CD4-positive, alpha-beta T cell (primary cell): ENCODE measurements at places on chromosomes 6 and 20.
A peak's percentile ranks its signal among the peaks of the same experiment; 100 is the strongest.

DNA sequence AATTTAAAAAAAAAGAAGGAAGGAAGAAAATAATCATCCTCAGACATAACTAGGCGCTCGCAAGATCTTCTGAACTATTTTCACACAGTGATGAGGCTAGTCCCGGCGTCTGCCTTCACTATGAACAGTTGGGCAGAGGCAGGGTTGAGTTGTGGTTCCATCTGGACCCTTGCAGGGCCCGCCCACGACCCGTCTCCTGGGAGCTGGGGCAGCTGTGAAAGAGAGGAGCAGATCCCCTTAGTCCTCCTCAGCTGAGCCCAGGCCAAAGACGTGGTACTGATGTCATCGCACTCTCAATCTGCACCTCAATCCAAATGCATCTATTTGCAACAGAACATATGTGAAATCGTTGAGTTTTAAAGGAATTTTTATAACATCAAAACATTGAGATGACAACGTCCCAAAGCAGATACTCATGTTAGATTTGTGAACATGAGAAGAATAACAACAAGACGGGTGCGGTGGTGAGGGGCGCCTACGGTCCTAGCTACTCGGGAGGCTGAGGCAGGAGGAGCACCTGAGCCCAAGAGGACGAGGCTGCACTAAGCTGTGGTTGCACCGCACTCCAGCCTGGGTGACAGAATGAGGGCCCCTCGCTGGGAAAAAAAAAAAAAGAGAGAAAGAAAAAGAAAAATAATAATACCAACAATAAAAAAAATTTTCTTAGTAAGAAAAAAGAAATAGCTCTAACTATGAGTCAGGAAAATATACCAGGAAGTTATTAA lies 15.3 kb downstream of the TCFL5 start:
- DNase-seq, result no peak

GRCh38 chr6:148747471-148748165 lies 788 bp downstream of the UST start:
- peak; percentile 81 for DNase-seq

DNA sequence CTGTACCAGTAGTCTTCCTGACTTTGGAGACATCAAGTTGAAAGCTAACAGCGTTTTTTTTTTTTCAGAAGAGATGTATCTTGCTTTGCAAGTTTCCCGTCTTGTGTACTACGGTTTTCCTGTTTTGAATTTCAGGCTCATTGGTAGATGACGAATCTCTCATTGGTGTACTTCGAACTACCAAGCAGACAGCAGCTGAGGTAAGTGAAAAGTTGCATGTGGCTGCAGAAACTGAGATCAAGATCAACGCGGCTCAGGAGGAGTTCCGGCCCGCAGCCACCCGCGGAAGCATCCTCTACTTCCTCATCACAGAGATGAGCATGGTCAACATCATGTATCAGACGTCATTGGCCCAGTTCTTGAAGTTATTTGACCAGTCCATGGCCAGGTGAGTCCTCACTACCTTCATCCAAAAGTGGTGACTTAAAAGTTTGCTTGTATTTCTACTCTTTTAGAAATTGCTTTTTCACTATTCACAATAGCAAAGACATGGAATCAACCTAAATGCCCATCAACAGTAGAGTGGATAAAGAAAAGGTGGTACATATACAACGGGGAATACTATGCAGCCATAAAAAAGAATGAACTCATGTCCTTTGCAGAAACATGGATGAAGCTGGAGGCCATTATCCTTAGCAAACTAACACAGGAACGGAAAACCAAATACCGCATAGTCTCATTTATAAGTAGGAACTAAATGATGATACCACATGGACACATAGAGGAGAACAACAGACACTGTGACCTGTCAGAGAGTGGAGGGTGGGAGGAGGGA lies 110.6 kb upstream of the GLP1R start:
- DNase-seq, result no peak

GRCh38 chr6:111987295-111987694 lies 66.6 kb upstream of the CCN6 start:
- DNase-seq, result no peak

DNA sequence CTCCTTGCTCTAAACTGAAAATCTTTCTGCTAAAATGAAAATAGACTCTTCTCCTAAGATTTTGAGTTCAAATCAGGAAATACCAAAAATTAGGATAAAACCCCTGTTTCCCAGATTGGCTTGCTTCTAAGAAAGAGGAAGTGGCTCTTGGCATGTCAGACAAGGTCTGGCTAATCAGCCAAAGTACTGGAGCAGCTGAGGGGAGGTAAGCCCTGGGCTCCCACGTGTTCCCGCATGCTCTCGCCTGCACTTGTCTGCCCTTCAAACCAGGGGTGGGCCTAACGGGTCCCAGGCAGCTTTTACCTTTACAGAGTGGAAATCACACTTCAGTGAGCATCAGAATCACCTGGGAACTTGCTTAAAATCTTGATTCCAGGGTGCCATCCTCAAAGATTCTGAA lies 43.2 kb upstream of the GABRR1 start:
- DNase-seq, result no peak

GRCh38 chr6:158595223-158595622 lies 35.3 kb downstream of the TMEM181 start:
- DNase-seq, result peak; percentile 51

- no peak for DNase-seq
Measured at GRCh38 chr6:43426928-43427405, 374 bp upstream of the ABCC10 start.

DNA sequence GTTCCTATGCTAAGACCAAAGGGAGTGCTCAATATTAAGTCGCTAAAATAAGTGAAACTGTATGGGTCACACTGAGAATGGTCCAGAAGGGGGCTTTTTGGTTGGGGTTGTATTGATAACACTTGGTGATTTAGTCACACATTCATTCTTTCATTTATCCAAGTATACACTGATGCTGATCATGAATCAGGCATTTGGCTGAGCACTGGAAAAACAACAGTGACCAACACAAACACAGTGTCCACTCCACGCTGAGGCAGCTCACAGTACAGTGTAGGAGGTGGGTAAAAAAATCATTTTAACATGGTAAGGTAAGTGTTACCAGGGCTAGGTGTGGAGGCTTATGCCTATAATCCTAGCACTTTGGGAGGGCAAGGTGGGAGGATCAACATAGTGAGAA lies 9.2 kb upstream of the FAM83C start:
- no peak for DNase-seq

- no peak for DNase-seq
Measured at GRCh38 chr6:43215066-43215465, 14.2 kb downstream of the DNPH1 start.

DNA sequence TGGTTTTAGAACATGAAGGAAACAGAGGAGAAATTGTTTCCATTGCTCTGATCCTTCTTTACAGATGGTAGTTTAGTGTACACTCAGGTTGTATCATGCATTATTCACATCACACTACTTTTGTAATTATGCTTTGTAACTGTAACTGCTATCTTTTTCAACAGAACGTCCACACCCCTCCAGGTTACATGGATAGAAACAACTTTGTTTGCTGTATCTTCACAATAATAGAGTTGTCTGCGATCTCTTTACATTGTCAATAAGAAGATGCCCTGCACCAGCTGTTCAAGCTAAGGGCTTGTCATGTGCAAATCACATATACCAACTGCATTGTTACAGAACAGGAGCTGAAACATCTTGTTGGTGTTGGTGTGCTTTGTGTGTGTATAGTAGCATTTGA lies 67.9 kb upstream of the MAP7 start:
- DNase-seq, result no peak

DNA sequence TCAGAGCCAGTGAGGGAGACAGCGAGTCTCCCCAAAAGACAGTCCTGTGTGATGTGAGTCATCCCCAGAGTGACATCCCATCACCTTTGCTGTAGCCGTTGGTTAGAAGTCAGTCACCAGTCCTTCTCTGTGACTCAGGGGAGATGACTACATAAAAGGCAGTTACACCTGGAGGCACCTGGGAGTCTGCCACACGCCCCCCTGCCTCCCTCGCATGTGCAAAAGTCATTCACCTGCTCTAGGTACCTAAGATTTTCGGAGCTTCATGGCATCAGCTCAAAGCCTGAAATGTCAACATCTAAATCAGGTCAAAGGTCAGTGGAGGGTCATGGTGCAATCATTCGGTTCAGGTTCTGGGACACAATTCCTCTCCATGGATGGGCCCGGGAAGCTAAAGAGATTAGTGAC lies 50.3 kb downstream of the PRR18 start:
- peak; percentile 65 for DNase-seq

GRCh38 chr20:11136691-11137090 lies 462.9 kb upstream of the JAG1 start:
- DNase-seq, result no peak

DNA sequence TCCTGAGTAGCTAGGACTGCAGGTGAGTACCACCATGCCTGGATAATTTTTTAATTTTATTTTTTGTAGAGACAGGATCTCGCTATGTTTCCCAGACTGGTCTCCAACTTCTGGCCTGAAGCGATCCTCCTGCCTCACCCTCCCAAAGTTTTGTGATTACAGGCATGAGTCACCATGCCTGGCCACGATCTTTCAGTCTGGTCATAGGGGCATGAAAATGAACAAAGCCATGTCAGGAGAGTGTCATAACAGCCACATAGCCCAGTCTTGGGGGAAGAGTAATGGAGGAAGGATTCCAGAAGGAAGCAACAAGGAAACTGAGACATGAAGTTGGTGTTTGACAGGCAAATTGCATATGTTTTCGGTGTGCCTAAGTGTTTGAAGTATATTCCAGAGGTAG lies 17.0 kb upstream of the SNX3 start:
- DNase-seq, result no peak

DNA sequence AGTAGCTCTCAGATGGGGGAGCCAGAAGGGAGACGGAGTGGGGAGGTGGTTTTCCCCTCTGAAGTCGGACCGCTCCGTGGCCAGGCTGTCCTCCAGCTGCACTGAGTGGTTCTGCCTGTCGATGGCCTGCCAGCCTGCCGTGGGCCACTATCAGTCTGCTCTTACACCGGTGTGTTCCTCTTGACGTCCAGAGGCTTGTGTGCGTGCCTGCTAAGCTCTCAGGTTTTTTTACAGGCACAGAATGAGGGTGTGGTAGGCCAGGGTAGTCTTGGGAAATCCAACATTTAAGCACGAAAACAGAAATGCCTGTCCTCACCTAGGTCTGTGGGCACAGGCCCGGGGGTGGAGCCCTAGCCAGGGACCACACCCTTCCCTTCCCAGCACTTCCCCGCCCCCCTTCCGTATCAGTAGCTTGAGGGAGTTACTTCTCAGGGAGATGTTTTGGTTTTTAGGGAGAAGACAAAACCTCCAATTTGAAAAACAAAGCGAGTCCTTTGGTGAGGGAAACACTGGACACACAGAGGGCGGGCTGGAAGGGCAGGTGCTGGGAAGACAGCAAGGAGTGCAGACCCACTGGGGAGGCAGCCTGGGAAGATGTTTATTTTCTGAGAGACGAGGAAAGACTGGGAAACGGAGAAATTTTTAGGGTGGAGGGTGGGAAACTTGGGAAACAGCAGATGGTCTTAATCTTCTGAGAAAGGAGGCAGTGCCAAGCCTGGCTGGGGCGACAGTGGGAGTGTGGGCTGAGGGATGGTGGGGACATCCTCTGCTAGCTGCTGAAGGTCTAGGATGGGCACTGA lies 106.5 kb downstream of the LY86 start:
- no peak for DNase-seq

- DNase-seq, result no peak
Measured at GRCh38 chr6:165618241-165618640, 44.8 kb downstream of the PDE10A start.

DNA sequence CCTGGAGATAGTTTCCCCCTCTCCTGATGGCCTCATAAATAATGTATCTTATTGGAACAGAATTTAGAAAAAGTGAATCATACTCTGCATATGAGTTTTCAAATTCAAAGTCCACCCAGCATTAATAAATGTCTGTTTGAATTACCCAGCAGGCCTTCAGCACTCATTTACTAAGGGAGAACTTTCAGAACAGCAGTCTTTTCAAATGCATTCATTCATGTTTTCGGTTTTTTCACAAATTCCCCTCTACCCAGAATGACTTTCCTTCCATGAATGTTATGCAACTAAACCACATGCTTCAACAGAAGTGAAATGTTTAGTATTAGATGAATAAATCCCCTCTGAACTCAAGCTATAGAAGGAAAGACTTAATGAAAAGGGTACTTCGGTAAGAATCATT lies 92.4 kb downstream of the RTN4IP1 start:
- DNase-seq, result no peak
